Glomerular endothelial cell (primary cell): ENCODE measurements at places on chromosomes 1 and 21.
A peak's percentile ranks its signal among the peaks of the same experiment; 100 is the strongest.

DNA sequence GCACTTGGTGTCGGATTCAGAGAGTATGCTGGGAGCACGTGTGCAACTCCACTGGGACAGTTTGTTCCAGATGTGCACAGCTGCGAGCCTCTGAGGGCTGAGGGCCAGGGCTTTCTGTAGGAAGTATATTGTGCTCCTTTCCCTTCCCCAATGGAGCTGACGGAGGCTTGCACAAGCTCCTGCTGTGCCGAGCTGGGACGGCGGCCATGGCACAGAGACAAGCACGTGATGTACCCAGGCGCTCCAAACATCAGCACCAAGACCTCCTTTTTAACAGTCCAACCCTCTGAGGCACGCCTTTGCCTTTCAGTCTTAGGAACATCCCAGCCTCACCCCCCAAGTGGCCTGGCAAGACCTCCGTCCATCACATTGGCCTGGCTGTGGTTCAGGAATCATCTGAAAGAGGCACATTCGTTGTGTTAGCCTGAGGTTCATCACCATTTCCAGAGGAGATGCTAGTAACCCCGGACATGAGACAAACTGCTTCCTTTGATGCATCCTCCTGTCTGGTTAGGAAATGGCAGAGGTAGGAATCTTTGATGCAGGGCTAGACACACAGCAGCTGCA lies 339.2 kb upstream of the KAZN start:
- DNase-seq: no peak

- DNase-seq: no peak
Measured at GRCh38 chr21:32477424-32477745, 64.9 kb downstream of the EVA1C start.

DNA sequence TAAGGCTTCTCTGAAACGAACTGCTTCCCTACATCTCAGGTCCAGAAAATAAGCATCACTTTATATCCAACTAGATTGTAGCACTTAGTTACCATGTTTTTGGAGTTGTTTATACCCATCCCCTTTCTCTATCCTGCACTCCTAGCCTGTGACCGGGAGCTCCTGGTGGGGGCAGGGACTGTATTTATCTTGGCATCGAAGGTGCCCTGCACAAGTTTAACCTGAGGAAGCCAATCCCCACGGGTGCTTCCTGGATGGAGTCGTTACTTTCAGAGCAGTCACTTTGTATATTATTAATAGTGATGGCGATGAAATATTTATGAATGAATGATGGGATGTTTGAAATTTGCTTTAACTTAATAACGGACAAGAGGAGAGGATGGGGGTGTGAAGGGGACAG lies 73.9 kb downstream of the KLHDC7A start:
- DNase-seq: no peak

DNA sequence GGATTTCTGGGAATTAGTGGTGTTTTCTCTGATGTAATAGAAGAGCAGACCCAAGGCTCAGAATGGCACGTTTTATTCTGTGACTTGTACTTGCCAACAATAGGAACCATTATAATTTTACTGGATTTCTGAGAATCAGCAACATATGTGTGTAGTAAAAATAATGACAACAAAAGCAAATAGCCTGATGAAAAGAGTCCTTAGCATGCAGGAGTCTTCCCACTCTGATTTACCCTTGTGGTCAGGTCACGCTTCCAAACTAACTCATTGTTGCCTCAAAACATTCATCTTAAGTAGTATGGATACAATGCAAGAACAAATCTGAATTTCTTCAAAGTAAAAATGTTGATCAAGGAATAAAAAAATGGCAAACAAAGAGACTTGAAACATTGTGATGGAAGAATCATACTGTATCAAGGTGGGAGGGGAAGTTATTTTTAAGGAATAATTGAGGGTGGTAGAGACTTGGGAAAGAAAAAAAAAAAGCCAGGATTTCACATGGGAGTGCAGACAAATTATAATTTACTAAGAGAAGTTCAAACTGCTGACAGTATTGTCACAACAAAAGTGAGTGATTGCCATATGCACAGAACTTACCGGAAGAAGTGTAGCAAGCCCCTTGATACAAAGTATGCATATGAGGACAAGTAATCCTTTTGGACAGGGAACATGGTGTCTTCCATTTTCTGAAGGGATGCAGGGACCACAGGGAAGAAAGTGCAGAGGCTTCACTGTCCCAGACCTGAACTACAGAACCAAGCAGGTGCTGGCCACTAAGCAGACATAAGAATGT lies 31.2 kb upstream of the RGL1 start:
- no peak for DNase-seq

GRCh38 chr1:176540428-176540827 lies 77.5 kb downstream of the PAPPA2 start:
- no peak for DNase-seq

GRCh38 chr1:56709269-56709880 lies 64.3 kb downstream of the PRKAA2 start:
- peak; percentile 37 for DNase-seq

GRCh38 chr1:116938216-116938615 lies 28.5 kb downstream of the PTGFRN start:
- DNase-seq: no peak

- no peak for DNase-seq
Measured at GRCh38 chr1:5571861-5572401, 420.3 kb downstream of the NPHP4 start.

DNA sequence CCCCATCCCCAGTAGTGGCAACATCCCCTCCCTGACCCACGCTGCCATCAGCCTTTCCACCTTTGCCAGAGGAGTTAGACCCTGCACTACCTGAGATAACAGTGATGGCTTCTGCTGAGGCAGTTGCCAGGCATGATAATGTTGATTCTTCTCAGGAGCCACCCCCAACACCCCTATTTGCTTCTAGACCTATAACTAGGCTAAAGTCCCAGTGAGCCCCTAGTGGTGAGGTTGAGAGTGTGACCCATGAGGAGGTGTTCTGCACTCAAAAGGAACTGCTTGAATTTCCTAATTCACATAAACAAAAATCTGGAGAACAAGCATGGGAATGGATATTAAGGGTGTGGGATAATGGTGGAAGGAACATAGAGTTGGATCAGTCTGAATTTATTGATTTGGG lies 159.6 kb upstream of the COL11A1 start:
- DNase-seq: no peak

GRCh38 chr1:109396513-109396839 lies 1.2 kb downstream of the SORT1 start:
- no peak for DNase-seq

GRCh38 chr1:3903141-3904005 lies 3.3 kb upstream of the C1orf174 start:
- no peak for DNase-seq

- DNase-seq: no peak
Measured at GRCh38 chr1:28886731-28887418, 27.5 kb upstream of the EPB41 start.

- peak; percentile 41 for DNase-seq
Measured at GRCh38 chr1:224333309-224333926, 3.4 kb upstream of the NVL start.

DNA sequence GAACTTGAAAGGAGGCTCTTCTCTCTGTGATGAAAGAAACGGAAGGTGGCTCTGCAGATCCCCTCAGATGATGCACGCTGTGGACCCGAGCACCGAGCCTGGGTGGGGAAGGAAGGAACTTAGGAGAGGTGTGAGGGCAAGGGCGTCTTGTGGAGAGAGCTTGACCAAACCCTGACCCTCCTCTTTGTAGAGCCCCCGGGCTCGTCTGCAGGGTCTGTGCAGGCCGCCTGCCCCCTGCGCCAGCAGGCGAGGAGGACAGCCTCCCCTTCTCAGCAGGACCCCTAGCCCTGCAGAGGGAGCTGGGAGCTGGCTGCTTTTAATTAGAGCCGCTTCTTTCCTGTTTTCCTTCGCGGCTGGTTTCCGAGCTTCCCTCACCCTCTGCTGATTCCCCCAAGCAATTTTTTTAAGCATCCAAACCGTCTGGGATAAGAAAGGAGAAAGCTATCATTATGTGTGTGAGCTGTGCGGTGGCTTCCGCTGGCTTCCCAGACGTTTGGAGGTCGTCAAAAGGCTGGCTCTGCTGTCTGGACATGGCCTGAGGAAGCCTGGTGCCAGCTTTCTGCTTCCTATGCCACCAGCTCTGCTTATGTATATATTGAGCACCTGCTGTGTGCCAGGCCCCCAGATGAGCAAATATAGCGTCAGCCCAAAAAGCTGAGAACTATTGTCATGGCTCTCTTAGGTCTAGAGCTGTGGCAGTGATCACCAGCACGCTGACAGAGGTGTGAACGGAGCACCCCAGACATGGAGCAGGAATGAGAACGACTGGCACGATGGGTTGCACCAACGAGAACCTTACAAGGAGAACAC lies 160.2 kb upstream of the IRF2BP2 start:
- no peak for DNase-seq
